ENCODE measurements at places on chromosomes 4 and X.

- DNase-seq = no peak
Observed at GRCh38 chrX:67503004-67503403, 40.8 kb upstream of the AR start.

DNA sequence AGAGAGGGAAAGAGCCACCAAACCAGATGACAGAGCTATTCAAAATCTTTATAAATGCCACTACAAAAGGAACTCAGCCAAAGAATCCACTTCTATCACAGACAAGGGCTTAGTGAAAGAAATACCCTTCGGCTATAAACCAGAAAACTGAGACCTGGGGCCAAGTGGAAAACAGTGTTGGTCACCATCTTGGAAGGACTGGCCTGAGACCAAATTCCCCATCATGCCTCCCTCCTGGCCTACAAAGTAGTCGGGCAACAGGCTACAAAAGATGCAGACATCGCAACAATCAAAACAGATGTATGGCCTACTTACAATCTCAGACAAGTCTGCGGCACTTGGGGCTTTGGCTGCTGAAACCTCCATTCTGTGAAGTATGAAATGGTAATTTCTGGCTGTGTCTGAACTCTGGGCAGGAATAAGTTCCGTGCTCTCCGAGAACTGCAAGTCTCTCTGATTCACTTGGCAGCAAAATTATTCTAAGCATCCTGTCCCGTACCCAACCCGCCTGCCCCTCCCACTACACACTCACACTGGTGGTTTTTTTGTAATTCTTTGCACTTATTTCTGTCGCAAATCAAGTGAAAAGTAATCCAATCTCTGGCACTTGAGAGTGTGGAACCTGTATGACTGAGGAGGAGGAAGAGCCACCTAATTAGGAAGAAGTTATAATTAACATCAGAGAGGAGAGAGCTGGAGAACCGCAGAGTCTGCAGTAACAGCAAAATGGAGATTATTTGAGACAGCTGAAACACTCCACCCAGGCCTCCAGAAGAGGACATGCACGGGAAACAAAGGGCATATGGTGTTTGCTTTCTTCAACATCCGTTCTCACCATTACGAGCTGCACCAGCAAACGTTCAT is 87.8 kb downstream of the SH3KBP1 start:
- no peak for DNase-seq

DNA sequence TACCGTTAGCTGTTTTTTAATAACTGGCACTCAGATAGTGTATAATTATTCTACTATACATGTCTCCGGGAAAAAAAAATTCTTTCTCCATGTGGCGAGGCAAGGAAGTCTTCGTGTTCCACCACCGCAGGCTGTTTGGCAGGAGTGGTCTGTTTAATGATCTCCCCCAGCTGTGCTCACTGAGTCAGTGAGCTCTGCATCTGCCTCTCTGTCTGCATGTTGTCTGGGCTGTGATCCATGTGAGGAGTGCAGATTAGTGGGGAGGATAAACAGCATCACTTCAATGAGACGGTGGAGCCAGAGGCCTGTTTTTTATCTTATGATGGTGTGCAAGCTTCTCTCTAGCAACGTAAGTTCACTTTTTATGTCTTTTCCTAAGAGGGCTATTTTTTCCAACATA is 69.8 kb downstream of the RPS3A start:
- no peak for DNase-seq

DNA sequence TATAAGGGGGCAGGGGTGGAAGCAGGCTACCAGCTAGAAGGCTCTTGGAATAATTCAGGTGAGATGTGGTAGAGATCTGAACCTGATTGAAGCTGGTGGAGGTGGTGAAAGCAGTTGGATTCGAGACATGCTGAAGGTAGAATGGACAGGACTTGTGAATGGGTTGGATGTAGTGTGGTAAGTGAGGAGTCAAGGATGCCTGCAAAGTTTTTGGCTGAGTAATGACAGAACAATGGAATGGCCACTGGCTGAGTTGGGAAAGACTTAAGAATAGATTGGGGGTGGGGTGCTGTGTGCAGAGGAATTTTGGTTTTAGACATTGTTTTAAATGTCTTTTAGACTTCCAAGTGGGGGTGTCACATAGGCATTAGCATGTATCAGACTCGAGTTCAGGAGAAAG is 33.5 kb downstream of the HPF1 start:
- no peak for DNase-seq

DNA sequence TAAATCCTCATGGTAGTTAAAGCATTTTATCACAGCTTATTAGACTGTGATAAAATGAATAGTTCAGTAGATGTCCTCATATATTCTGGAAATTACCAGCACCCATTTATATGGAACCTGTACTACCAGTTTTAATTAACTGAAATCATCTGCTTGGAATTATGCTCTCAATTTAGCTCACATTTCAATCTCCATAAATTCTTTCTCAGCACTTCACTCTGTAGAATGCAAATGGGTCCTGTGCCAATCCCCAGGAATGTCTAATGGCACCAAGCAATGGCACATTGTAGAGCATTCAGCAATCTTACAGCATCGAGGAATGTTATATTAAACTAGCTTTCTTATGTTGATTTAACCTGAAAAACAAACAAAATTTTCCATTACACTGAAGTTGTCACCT is 355.1 kb downstream of the PDHA2 start:
- DNase-seq = no peak

GRCh38 chr4:143403553-143403820 is 66.8 kb downstream of the GAB1 start:
- no peak for DNase-seq

DNA sequence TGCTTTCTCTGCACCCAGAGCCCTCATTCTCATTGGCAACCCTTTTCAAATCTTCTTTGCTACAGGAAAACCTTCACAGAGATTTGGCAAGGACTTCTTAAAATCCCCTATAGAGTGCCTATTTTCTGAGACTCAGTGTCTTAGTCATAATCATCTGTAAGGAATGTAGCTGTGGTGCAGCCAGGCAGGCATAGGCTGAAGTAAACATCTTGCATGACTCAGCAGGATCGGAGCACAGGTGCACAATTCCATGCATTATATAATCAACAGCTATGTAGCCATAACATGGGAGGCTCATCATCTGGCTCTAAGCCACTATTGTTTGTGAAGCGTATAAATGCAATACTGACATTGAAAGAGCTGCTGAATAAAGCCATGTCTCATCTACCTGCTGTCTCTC is 368.8 kb downstream of the MAGEE1 start:
- no peak for DNase-seq

- no peak for DNase-seq
Observed at GRCh38 chrX:107541244-107541643, 87.1 kb upstream of the PRPS1 start.

DNA sequence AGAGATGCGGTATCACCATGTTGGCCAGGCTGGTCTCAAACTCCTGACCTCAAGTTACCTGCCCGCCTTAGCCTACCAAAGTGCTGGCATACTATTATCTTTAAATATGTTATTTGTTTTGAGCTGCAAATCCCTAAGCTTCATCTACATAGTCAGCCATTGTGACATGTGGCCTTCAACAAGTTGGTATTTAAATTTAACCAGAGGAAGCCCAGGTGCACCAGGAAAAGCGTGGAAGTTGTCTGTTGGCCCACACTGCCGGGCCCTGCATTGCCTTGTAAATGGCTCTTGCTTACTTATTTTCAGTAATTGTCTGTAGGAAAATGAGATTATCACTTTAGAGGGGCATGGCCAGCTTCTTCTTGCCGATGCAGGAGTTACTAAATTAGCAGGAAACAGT is 6.0 kb downstream of the WWC2 start:
- no peak for DNase-seq

- no peak for DNase-seq
Observed at GRCh38 chr4:69239092-69239491, 24.5 kb upstream of the UGT2B11 start.

DNA sequence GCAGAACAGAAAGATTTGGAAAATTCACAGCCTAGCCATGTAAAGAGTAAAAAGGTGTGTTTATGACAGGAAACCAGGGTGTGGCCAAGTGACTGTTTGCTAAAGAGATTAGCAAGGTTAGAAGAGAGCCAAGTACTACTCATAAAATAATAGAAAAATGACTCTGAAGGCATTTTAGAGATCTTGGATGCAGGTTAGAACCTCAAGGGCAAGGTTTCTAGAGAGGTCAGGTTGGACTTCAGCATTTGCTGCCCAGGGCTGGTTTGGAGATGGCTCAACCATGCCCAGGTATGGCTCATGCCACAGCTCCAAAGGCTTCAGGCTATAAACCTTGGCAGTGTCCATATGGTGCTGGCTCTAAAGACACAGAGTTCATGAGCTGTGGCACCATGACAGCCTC is 40.6 kb upstream of the ADGRA3 start:
- no peak for DNase-seq
